ENCODE measurements at places on chromosomes 2 and 18.
A peak's percentile ranks its signal among the peaks of the same experiment; 100 is the strongest.

DNA sequence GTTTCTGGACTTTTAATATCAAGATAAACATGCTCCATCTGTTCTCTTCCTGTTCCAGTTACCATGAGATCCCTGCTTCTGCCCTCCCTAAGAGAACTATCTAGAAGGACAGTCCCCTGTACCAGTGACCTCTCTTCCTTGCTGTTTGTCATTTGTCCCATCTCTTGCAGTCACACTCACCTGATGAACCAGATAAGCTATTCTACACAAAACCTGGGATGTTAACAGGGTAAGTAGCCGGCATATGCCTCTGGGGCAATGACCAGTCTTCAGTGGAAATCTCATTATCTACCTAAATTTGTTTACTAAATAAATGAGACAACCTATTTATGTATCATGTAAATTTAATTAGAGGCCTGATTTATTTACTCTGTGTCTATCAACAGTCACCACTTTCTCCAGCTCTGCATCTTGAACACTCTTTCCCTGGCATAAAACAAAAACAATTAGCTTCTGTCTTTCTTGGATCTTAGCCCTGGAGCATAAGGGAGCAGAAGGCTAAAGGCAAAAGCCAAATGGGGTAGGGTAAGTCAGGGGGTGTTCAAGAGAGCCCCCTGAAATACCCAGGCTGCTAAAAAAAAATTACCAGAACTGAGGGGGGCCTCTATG is 337.7 kb downstream of the ALK start:
- DNase-seq = no peak

DNA sequence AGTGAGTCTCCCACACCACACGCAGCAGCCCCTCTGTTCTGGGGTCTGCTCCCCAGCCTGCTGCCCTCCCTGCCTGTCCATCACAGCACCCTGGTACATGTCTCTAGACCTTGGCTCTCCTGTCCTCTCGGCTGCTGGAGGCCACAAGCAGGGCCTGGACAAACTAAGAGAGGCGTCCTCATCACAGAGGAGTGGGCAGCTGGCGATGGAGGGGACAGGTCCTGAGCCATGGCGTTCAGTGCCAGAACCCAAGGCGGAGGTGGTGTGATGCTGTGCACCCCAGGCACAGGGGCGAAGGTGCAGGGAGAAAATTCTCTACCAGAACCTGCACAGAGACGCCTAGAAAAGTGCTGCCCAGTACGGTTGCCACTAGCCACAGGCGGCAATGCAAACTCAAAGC is 47.4 kb downstream of the BIN1 start:
- no peak for DNase-seq

GRCh38 chr18:9960258-9960904 is 46.6 kb downstream of the VAPA start:
- no peak for DNase-seq

DNA sequence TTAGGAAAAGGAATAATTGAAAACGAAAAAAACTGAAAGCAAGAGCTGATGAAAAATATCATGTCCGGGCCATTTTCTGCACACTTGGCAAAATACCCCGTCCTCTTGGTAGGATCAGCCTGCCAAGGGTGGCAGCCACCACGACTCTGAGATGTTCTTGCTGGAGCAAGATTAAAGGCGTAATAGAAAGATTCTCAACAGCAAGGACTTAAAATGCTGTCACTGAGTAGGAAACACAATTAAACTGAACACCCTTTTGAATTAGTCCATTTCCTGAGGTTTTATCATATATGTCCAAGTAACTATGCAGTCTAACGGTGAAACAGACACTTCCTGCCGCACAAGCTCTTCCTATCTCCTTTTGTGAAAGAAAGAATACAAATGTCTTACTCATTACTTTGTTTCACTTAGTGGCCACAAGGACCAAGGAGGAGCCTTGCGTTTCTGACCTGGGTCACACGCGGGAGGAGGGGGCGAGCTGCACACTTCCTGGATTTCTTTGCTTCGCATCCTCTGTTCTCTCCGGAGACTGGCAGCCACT is 222.7 kb downstream of the PIEZO2 start:
- DNase-seq = no peak

- no peak for DNase-seq
Observed at GRCh38 chr2:60570251-60570650, 16.8 kb upstream of the BCL11A start.

- DNase-seq = no peak
Observed at GRCh38 chr18:62614494-62614893, 91.7 kb downstream of the ZCCHC2 start.

GRCh38 chr2:224354632-224355211 is 47.2 kb downstream of the FAM124B start:
- DNase-seq = no peak

- DNase-seq = peak; percentile 69
Observed at GRCh38 chr2:105102963-105103421, 65.1 kb downstream of the MRPS9 start.

GRCh38 chr2:157460384-157460837 is 16.5 kb upstream of the CYTIP start:
- DNase-seq = no peak

GRCh38 chr2:7666596-7667259 is 749.5 kb downstream of the RNF144A start:
- DNase-seq = no peak

GRCh38 chr2:225600865-225601264 is 201.4 kb downstream of the NYAP2 start:
- no peak for DNase-seq

DNA sequence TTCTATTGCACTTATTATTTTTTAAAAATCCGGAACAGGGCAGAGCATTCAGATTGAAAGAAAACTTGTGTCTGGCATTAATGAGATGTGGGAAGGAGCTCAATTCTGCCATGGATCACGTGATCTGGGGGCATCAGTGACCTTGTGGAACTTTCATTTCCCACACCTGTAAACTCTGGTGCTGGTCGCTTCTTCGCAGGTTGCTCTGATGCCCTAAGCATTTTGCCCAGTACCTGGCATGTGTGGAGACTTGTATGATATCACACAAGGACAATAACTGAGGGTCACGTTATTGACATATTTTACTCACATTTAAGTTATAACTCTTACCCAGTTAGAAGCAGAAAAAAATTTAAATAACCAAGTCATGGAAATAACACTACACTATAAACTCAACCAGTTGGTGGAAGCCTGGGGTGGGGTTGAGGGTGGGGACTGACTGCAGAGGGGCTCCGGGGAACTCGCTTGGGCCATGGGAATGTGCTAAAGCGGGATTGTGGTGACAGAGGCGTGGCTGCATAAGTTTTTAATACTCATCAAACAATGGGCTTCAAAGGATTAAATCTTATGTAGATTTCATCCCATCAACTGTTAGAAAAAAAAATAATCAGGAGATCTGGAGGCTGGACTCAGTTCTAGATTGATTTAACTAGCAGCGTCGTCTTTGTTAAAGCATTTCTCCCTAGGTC is 36.5 kb downstream of the ST3GAL5 start:
- DNase-seq = no peak

DNA sequence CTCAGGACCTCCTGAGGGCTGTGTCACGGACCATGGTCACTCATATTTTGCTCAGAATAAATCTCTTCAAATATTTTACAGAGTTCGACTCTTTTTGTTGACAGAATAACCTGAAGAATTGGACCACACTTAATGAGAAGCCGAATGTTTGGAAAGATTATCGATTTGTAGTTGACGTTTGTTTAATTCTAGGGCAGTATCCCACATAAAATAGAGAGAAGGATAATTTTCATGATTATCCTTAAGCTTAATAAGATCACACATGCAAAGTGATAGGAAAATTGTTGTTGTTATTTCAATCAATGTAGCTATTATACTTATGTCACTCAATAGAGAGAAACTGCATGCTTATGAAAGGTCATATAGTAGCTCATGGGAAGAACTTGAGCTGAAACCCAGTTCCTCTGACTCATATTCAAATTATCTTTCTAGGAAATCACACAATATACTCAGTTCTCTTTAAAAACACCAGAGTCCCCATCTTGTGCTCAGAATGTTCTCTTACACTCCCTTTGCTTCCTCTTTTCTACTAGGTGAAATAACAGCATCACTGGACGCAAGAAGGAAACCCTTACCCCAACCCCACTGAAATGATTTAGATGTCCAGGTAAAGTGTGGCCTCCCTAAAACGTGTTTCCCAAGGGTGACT is 982.1 kb downstream of the TSN start:
- DNase-seq = no peak
